ENCODE measurements at places on chromosomes 16 and 17.

DNA sequence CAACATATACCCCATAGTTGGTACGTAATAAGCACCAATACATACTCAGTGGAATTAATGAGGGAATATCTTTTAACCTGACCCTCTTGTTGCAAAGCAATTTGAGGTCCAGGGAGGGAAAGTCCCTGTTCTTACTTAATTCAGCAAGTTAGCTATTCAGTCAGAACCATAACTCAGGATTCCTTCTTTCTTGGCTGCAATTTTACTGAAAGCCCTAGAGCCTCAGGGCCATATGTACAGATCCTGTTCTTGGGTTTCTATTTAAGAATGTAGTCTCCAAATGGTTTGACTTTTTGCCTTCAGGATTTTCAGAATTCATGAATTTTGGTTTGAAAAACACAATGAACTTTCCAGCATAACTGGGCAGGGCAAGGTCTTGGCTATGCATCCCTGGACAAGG is 436.5 kb downstream of the HS3ST4 start:
- no peak for DNase-seq

GRCh38 chr16:5706211-5706610 is 608.6 kb upstream of the EEF2KMT start:
- DNase-seq: no peak

GRCh38 chr17:27975146-27976011 is 67.1 kb upstream of the NLK start:
- DNase-seq: no peak

DNA sequence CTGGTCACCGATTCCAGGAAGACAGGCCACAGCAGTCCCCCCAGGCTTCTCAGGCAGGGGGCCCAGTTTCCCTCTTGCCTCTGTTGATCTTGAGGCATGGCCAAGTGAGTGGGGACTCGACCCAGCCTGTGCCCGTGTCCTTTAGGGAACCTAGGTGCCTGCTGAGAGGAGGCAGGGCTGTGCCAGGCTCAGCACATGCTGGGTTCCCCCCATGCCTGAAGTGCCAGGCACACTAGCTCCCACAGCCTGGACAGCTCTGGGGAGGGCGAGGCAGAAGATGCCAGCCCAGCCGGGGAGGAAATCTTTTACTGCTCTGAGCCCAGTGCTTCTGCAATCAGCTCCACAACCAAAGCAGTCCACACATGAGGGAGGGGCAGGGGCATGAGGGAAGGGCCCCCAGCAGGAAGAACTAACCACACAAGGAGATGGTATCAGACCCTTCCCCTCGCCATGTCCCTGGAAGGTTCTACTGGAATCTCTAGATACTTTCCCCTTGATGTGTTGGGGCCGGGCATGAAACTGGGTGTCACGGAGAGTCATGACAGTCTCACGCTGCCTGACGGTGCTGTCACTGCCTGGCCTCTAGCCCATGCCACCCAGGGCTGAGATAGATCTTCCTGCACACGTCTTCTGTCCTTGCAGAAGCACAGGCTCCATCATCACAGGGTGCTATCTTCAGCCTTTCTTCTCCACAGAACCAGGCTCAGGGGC is 25.5 kb downstream of the MYO18A start:
- no peak for DNase-seq

DNA sequence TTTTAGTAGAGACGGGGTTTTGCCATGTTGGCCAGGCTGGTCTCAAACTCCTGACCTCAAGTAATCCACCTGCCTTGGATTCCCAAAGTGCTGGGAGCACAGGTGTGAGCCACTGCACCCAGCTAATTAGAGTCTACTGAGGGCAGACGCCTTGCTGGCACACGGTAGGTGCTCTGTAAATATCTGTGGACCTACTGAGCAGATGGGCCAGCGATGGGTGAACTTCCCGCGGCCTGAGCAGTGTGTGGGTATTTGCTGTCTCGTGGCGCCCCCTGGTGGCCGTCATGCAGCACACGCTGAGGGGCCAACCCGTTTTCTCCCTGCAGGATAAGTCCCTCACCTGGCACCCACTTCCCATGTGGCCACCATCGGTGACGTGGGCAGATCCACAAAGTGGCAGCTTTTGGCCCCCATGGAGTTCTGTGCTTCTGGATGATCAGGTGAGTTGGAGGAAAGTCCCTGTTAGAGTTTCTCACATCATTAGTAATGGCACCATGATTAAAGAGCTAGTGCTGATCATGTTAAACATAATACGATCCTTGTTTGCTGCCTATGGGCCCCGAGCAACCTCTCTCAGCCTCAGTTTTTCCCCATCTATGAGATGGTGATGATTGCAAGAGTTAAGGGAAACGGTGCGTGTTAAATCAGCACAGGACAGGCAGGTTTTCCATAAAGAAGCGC is 40.7 kb downstream of the ZDHHC7 start:
- peak; percentile 31 for DNase-seq

DNA sequence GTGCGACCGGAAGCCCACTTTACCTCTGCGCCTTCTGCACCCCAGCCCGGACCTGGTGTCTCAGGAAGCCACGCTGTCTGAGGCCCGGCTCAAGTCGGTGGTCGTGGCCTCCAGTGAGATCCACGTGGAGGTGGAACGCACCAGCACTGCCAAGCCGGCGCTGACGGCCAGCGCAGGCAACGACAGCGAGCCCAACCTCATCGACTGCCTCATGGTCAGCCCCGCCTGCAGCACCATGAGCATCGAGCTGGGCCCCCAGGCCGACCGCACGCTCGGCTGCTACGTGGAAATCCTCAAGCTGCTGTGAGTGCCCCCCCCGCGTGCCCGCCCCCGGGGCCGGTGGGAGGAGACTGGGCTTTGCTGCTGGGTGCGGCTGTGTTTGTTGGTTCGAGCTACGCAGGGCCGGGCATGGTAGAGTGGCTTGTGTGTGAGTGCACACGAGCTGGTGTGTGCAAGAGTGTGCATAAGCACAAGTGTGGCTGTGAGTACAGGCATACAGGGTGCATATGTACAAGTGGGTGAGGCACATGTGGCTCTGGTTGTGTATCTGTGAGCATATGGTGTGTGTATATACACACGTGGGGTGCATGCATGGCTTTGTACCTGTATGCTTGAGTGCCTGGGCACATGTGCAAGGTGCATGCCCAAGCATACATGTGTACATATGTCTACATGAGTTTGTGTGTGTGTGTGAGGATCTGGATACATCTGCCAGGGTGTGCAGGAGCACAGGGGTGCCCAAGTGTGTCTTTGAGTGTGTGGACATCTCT is 100.6 kb upstream of the PLCG2 start:
- no peak for DNase-seq

- no peak for DNase-seq
Measured at GRCh38 chr16:52705122-52705521, 158.2 kb upstream of the TOX3 start.

GRCh38 chr17:36862116-36862920 is 75.0 kb upstream of the LHX1 start:
- DNase-seq: no peak

- DNase-seq: no peak
Measured at GRCh38 chr17:50199211-50199802, 2.1 kb downstream of the COL1A1 start.

DNA sequence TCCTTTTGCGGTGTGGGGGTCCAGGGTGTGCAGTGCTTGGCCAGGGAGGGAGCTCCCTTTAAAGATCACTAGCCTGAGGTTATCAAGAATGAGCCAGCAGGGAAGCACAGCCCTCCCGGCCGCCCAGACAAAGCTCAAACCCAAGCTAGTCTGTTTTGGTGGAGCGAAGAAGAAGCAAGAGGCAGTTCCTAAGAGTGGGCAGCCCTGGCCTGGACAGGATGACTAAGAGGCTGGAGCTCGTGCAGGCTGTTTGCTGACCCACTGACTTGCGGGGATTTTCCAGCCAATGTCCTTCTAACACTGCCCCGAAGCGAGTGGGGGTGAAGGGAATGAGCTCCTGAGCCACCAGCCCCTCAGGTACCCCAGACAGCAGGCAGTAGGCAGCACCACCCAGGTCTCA is 134.4 kb downstream of the COPRS start:
- no peak for DNase-seq

DNA sequence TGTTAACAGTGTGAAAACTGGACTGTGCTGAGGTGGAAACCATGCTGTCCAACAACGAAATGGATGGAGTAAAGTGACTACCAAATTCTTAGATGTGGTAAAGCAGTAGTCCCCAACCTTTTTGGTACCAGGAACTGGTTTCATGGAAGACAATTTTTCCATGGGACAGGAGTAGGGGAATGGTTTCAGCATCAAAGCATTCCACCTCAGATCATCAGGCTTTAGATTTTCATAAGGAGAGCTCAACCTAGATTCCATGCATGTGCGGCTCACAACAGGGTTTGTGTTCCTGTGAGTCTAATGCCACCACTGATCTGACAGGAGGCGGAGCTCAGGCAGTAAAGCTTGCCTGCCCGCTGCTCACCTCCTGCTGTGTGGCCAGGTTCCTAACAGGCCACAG is 11.5 kb downstream of the SLX4 start:
- DNase-seq: no peak

- DNase-seq: no peak
Measured at GRCh38 chr17:78972507-78973105, 7.1 kb downstream of the LGALS3BP start.

GRCh38 chr17:3636908-3637373 is 381 bp downstream of the CTNS start:
- no peak for DNase-seq

GRCh38 chr16:28531777-28532744 is 6.7 kb downstream of the NUPR1 start:
- DNase-seq: no peak

DNA sequence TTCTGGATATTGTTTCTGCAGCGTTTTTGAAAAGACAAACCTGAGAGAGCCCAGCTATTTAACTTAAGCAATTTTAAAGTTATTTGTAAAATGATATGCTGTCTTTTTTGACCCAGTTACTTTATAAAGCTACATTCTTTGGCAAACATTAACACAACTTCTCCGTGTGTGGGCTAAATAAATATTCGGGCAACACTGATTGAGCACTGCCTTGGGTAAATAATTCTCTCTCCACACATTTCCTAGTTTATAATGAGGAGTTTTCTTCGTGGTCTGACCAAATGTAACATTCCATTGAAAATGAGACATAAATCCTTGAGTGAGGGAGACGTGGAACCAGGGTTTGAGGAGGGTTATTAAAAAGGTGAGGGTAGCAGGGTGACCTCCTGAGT is 142.8 kb downstream of the WWOX start:
- DNase-seq: no peak

DNA sequence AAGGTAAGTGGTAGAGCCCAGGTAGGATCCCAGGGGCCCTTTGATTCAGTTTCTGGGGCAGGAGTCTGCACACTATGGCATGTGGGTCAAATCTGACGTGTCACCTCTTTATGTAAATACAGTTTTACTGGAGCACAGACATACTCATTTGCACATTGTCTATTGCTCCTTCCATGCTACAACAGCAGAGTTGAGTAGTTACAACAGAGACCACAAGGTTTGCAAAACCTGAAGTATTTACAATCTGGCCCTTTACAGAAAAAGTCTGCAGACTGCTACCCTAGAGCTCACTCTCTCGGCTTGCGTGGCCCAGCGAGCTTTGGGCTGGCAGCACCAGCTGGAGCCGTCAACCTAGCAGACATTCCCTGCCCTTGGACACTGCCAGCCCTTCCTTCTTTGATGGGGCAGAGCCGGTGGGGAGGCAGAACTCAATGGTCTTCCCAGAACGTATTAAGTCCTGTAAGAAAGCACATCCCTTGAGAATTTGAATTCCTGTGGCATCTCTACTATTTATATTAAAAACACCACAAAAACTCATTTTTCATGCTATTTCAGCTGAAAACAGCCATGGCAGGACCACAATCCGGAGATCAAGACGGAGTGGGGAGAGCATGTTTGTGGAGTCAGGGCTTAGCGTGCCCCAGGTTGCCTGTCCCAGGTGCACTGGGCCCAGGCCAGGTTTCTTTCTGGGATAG is 133.1 kb upstream of the NUDT7 start:
- DNase-seq: no peak

GRCh38 chr17:60641810-60642220 is 35.8 kb upstream of the BCAS3 start:
- DNase-seq: peak; percentile 6

GRCh38 chr16:51151435-51151960 is 428 bp upstream of the SALL1 start:
- no peak for DNase-seq

DNA sequence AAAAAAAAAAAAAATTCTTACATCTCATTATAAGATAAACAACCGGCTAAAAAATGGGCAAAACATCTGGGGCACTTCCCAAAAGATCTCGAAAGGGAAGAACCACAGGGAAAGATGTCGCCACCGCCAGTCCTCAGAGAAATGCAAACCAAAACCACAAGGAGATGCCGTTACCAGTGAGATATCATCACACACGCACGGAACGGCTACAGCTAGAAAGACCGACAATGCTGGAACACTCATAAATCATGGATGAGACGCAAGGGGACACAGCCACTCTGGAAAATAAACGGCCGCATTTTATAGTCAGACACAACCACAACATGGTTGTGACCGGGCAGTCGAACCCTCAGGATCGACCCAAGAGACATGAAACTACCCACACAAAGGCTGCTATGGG is 24.5 kb downstream of the WDR45B start:
- no peak for DNase-seq

DNA sequence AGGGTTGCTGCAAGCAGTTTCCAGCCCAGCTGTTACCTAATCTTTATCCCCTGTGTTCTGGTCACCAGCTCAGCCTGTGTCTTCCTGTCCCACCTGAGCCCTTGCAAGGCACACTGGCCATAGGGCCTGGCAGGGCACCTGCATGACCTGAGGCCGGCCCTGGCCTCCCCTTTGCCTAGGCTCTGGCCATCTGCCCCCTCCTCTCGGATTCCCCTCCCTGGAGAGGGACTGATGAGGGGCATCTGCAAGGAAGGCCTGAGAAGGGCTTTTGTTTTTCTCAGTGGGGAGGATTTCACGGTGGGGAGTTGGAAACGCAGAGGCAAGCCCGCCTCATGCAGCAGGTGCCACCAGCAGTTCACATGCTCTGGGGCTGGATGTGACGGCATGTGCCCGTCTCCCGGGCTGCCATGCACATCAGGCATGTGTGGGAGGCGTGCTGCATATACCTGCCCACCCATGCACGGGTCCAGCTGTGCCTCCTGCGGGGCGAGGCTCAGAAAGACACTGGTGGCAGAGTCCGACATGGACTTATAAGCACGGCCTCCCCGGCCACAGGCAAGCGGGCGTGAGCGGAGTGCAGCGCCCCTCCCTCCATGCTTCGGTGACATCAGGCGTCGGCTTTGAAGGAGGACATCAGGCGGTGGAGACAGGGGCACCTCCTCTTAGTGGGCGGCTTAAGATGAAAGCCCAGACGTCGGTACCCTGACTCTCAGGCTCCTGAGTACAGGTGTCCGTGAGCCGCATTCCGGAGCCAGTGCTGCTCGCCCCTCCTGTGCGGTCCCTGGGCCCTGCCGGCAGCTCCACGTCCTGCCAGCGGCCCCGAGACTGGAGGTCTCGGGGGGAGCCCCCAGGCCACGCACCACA is 16.5 kb downstream of the ASPSCR1 start:
- DNase-seq: no peak

All from epithelial cell of prostate (primary cell).